ENCODE measurements at places on chromosomes 5 and 9.
A peak's percentile ranks its signal among the peaks of the same experiment; 100 is the strongest.

- DNase-seq, result no peak
Observed at GRCh38 chr5:65061250-65061973, 292.7 kb downstream of the CWC27 start.

- DNase-seq, result no peak
Observed at GRCh38 chr5:44443172-44443571, 54.0 kb upstream of the FGF10 start.

DNA sequence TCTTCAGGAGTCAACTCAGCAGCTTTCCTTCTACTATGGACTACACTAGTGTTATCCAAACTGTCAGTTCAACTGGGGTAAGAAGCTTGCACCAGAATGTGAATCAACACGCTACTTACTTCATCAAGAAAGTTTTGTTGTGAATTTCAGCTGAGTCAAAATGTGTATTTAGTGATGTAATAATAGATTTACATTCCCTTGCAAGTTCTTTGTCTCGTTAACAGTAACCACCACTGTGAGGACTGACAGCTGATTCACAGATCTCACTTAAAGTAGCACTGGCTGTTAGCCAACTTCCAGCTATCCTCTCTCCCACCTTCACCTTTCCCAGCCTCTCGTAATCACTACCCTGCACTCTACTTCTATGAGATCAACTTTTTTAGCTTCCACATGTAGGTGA is 445.3 kb downstream of the NTRK2 start:
- no peak for DNase-seq

- no peak for DNase-seq
Observed at GRCh38 chr5:19140276-19140675, 847.7 kb downstream of the CDH18 start.

- no peak for DNase-seq
Observed at GRCh38 chr5:169063316-169063953, 237.5 kb downstream of the SLIT3 start.

GRCh38 chr5:35618781-35619180 is 1.1 kb downstream of the SPEF2 start:
- no peak for DNase-seq

DNA sequence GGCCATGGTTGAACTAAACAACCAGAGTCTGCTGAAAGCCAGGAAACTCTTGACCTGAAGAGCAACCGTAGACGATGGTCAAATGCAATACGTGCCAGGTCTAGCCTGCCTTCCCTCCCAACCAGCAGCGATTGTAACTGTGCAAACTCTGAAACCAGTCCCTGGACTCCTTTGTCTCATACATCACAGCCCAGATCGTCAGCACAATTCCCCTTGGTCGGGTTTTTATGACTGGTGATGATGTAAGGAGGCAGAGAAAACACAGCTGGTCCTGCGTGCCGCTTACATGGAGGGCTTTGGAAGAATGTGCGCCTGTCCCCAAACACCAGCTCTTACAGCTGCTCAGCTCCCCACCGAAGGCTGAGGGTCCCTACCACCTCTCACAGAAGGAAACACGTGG is 24.6 kb downstream of the SMIM23 start:
- no peak for DNase-seq

- DNase-seq, result no peak
Observed at GRCh38 chr9:130872912-130873503, 23.6 kb downstream of the QRFP start.

GRCh38 chr5:73497497-73498056 is 665 bp upstream of the BTF3 start:
- no peak for DNase-seq

GRCh38 chr9:137167747-137168572 is 1.9 kb downstream of the LRRC26 start:
- no peak for DNase-seq

- no peak for DNase-seq
Observed at GRCh38 chr5:39587675-39588074, 162.9 kb upstream of the DAB2 start.

DNA sequence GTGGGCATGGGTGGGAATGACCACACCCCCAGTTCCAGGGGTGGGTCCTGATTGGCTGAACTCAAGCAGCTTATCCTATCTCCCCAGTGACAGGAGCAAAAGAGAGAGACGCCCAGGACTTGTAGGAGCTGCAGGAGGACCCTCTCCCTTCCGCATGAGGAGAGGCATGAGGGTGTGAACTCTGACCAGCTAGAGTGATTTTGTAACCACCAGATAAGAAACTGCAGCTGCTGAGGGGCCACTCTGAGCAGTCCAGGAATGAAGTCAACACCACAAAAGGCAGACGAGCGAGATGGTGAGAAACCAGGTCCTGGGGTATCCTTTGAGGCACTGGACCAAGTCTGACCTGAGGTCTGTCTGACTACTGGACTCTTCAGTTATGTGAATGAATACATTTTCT is 521.9 kb downstream of the BNC2 start:
- DNase-seq, result no peak

DNA sequence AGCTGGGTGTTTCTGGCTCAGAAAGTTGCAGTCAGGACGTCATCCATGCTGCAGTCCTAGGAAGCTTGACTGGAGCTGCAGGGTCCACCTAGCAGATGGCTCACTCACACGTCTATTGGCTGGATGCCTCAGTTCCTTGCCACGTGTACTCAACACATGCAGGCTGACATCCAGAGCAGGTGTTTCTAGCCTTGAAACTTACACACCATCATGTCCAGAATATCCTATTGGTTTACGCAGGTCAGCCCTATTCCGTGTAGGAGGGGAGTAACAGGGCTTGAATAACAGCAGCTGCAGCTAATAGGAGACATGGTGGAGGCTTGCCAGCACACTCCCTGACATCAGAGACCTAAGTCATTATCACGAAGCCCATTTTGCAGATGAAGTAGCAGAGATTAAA is 473.5 kb downstream of the ACTL7B start:
- DNase-seq, result no peak

DNA sequence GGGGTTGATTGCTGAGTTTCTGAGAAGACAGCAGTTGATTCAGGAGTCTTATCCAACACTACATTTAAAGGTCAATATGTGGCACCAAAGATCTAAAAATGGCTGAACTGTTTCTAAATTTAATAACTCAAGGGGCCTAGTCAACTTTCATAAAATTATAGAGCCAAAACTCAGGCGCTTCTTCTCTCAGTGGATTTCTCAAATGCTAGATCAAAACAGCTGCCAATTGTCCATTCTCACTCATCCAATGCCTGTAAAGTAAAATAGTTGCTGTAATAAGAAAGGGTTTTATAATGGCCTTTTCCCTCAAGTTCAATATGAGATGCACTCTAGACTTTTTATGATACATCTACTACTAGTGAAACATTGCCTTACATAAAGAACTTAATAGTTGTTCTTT is 26.5 kb downstream of the ADAMTSL1 start:
- no peak for DNase-seq

GRCh38 chr9:72924154-72924790 is 28.6 kb downstream of the ALDH1A1 start:
- no peak for DNase-seq

DNA sequence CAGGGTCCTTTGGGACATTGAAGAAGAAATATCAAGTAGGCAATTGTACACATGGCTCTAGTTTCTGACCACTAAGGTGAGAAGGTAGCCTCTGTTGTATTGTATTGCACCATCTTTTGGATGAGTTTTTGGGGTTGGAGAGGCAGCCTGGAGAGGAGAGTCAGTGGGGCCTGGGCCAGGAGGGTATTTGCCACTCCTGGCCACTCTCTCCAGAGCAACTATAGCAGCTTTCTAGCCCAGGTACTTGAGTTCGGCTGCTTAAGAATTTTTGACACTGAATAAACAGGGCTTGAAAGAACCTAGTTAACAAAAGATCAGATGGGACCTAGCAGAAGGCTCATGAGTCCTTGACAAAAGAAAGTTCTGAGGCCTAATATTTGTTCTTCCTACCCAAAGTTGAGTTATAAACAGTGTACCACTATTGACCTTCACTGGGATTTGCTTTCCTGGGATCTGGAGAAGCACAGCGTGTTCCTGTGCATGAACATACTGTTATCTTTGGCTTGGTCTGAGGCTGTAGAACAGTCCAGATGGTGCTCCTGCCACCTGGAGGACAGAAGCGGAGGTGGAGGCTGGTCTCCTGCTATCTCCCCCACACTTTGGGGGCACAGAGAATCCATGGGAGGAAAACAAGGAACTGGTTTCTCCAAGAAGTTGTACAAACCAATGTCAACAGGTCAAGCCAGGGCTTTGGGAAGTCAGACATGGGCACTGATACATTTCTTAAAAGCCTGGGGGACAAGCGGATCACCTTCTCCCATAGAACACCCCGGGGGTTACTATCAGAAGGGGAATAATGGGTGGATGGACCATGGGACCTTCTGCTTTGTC is 110.4 kb upstream of the LIFR start:
- no peak for DNase-seq

DNA sequence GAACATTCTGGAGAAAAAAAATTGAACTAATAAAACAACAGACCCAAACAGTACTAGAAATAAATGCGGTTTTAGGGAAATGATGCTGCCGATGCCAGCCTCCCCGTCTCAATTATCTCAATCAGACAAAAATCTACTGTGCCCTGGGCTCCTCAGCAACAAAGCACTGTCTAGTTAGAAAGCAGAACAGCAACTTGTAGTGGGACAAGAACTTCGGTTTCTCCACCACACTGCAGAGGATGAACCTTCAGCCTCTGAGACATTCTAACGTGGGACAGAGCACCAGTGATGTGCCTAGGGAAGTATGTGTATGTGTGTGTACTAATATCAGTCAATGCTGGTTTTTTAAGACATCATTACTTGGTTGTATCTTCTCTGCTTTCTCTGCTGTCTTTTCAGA is 11.1 kb upstream of the CAST start:
- no peak for DNase-seq

- peak; percentile 27 for DNase-seq
Observed at GRCh38 chr5:138874771-138875551, at the start of gene LRRTM2. TSS of gene LRRTM2 (minus strand) at chr5:138875335. CDS start at chr5:138874911, 424 bp downstream.

GRCh38 chr9:35716230-35716629 is 15.8 kb downstream of the TLN1 start:
- DNase-seq, result no peak

GRCh38 chr5:59592101-59592500 is 301.4 kb downstream of the PDE4D start:
- DNase-seq, result no peak

DNA sequence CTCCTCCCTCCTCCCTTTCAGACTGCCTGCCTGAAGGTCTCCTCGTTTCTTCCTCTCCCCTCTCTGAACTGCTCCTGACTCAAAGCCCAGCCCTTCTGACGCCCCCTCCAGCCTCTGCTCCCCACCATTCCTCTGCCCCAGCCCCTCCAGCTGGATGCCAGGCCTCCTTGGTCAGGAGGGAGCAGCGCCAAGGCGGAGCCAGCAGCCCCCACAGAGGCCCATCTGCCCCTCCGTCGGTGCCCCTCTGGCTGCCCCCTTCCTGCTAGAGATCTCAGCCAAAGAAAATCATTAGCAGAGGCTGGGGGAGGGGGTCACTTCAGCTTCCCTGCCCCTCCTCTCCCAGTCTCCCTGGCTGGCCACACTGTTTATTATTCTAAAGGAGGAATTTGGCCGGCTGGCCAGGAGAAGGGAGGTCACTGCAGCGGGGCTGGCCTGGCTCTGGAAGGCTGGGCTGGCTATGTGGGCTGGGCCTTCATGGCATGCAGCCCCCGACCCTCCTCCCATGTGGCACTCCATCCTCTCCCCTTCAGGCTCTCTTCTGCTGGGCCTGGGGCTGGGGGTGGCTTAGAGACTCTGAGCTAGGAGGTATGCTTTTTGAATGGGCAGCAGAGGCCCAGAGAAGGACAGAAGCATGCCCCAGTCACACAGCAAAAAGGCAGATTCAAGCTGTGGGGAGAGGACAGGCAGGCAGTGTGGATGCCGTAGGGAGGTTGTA is 16.9 kb downstream of the PDGFRB start:
- DNase-seq, result no peak

GRCh38 chr5:53067641-53068040 is 41.9 kb downstream of the MOCS2 start:
- no peak for DNase-seq

GRCh38 chr5:141992349-141992963 is 20.4 kb downstream of the GNPDA1 start:
- no peak for DNase-seq

- DNase-seq, result no peak
Observed at GRCh38 chr5:147464211-147464610, 45.7 kb downstream of the DPYSL3 start.

DNA sequence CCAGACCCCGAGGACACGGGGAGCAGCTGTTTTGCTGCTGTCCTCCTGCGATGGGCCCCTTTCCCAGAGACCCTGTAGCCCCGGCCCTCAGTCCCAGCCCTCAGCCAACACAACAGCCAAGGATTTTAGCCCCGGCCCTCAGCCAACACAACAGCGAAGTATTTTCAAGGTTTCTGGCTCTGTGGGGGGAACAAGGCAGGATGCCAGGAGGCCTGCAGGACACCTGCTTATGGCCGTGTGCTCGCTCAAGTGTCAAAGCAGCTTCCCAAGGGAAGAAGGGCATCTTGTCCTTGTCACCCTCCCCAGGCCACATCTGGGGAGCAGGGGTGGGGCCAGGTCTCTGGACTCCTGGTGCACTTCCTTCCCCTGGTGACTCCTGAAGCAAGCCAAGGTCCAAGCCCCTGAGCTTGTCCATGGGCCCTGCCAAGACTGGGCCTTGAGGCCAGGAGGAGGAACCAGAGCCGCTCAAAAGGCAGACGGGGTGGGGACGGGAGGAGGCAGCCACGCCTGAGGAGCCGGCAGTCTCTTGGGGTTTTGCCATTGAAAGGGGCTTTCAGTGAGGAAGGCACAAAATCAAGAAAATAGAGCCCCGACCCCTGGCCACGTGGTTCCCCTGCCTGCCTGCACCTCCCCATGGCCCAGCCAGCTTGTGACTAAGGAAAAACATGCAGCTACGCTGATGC is 10.8 kb downstream of the KCNT1 start:
- no peak for DNase-seq

- DNase-seq, result no peak
Observed at GRCh38 chr5:1343931-1344901, 683 bp downstream of the CLPTM1L start.

DNA sequence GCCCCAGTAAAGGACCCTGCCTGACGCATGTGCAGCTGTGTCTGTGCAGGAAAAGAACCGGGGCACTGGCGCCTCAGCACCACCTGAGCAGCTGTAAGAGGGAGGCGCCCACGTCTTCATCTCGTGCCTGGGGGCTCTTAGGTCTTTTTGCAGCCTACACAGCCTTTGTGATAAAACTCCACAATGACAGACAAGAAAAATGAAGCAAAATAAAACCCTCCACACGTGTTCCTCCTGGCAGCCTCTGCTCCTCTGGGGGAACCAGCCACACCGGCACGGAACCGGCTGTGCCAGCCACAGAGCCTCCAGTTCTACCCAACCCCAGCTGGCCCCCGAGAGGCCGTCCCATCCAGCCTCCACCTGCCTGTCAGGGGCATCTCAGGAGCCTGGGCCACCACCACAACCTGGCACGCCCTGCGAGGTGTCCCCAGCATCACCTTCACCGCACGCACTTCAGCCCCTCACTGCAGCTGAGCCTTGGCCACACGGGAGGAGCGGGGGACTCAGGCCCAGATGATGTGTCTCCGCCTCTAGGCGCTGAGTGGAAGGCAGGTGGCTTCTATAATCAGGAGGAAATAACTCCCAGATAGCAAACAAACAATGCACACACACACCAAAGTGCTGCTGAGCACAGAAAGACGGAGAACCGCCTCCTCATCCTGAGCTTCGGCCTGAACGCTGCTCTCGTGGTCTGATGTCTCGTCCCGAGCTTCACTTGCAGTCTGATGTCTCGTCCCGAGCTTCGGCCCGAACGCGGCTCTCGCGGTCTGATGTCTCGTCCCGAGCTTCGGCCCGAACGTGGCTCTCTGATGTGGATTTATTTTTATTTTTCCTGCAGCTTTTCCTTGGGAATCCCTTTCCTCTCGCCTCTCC is 28.6 kb upstream of the NSMF start:
- no peak for DNase-seq

GRCh38 chr5:1652873-1653697 is 129.3 kb upstream of the LPCAT1 start:
- DNase-seq, result no peak
